ENCODE measurements at places on chromosomes 7 and 10.

GRCh38 chr10:59910867-59911266, 4.5 kb upstream of the CCDC6 start:
- DNase-seq, result no peak

DNA sequence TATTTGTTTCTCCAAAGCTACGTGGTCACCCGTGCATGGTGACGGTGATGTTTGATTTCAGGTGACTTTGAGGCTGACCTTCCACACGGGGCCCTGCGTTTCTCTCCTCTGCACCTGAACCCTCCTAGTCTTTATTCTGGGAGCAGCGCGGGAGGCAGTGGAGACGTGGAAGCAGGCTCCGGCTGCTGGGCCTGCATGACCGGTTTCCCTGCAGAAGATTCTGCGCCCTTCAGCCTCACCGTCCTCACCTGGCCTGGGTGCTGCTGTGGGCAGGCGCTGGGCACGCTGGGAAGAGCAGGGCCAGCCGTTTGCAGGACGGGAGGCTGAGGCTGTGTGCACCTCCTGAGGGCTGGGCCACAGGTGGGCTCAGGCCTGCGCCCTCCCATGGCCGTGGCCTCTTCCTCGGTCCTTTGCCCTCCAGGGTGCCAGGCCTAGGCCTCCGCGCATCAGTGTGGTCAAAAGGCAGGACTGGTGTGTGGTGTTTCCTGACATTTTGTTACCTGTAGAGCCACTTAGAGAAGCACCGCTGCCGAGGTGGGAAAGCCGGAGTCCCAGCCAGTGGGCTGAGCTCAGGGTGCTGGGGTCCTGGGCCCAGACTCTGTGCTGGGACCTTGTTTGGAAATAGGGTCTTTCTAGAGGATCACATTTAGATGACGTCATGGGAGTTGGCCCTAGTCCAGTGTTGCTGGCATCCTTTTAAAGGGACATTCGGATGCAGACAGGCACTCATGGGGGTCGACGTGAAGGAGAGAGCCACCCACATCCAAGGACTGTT, 478.3 kb downstream of the DNAJB6 start:
- DNase-seq, result no peak

GRCh38 chr7:7563813-7564212, 2.9 kb upstream of the MIOS start:
- DNase-seq, result no peak

DNA sequence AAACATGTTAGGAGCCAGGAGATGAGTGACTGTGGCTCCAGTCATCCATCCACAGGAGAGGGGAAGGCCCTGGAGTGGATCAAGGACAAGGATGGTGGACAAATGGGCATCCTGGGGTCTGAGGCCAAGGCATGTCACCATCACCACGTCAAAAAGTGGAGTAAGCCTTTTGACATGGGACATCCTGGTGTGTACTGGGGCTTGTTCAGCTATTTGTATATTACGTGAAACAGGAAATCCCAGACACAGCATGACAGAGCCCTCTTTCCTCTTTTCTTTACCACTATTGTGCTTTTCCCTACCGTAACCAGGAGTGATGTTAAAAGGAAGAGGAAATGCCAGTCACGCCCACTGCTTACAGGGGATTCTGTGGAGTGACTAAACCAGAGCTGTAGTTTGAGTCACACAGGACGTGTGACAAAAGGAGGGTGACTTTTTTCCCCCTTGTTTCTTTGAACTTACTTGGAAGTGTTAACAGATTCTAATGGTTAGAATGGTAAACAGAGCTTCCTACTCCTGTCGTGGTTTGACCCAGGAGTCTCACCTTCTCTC, 15.4 kb downstream of the ACSL5 start:
- peak; percentile 53 for DNase-seq

GRCh38 chr10:127159648-127160245, 36.6 kb downstream of the INSYN2A start:
- DNase-seq, result no peak

DNA sequence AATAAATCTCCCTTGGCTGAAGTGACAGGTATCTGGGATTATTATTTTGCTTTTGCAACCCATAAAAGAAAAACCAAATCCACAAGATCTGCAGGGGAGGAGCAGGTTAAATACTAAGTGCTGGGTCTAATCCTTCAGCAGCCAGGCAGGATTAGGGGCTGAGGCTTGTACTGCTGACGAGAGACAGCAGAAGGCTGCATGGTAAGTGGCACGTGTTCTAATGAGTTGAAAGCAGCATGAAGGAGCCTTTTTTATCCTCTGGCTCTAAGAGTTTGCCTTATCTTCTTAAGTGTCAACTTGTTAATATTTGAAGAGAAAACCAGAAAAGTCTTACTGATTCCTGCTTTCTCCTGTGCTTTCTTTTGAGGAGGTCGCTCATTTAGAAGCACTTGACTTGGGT, 50.0 kb downstream of the LYZL2 start:
- no peak for DNase-seq

DNA sequence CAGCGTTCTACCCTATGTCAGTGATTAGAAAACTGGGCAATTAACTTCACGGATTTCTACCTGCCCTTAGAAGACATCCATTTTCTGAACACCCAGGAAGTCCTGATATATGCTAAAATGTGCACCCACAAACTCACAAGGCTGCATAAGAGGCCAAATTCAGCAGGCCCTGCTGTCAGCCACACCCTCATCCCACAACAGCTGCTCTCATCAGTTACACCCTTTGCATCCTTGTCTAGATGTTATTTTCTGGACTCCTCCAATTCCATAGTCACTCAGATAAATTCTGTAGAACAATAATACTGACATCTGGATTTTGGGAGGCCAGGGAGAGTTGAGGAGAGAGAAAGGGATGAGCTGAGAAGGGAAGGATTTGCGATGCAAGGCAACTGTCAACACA, 208.9 kb downstream of the TAX1BP1 start:
- DNase-seq, result no peak

DNA sequence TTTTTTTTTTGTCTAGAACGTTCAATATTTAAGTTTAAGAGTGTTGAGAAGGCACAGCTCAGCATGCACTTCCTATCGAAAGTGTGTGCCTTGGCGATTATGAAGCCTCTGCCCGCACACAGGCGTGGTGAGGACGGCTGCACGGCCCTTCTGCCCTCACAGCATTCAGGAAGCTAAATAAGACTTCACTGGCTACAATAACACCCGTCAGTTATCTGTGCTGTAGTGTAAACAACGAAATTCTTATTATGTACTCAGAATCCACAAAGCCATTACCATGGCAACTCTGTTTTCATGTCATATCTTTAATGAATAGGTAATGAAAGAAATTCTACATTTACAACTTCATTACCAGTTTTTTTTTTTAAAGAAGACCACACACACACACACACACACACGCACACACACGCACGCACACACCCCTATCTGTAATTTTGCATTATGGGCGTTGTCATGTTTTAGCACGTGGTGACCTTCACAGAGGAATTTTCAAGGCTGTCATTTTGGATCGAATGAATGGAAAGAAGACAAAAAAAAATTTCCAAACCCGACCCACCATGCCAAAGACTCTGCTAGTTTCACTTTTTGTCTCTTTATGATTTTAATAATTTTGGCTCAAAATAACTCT, 254.8 kb upstream of the CTBP2 start:
- no peak for DNase-seq

DNA sequence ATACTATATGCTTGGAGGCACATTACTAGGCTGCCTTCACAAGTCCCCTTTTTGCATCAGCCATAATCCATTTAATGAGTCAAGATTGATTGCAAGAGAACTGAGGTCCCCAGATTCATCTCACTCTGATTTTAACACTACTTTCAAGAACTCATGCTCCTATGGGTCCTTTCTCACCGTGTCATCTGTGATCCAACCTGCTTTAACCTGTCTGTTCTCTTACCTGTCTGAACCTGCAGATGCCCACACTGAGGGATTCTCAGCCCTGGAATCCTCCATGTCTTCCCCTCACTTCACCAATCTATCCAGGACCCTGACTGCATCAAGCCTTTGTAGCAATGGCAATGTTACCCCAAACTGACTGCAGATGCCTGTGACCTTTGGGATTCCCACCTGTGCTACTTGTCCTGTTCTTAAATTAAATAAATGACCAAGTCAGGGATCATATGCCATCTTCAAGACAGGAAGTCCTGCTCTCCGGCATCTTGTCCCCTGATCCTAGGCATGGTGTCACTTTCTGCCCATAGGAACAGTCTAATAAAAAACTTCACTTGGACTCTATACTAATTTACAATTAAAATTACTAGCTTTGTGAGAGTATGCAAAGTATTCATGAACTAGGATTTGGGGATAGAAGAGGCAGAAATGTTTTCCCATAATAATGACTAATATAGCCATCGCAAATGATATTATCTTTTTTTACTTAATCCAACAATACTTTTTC, 25.9 kb upstream of the GOT1 start:
- no peak for DNase-seq

DNA sequence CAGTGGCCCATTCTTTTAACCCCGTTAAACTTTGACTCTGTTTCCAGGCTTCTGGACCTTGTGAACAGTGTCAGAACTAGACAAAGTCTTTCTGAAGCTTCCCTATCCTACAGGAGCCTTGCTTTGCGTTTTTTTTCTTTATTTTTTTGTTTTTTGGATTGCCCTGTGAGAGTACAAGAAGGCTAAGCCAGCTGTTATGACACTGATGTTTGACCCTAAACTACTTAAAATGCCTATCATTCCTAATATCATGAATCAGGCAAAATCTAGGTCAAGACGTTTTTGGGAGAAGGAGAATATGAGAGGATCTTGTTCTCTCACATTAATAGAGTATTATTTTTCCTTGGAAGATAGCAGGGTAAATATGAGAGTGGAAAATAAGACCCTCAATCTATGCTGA, 79.8 kb downstream of the EPDR1 start:
- no peak for DNase-seq

GRCh38 chr7:26813432-26813831, 51.0 kb downstream of the SKAP2 start:
- DNase-seq, result no peak

GRCh38 chr7:8175929-8176369, 86.0 kb downstream of the ICA1 start:
- peak; percentile 8 for DNase-seq

DNA sequence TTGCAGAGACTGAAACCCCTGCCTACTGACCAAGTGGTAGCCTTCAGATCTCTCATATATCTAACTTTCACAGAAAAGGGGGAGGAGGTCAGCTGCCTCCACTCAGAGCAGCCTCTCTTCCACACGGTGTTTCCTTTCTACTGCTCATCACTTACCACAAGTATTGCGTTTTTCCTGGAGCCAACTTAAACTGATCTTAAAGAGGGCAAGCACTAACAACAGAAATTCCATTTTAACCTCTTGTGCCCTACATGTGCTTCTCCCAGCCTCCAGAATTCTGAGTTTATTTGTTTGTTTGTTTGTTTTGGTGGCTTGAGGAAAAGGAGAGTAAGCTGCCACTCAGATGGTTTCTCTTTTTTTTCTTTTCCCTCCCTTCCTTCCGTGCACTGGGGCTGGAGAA, 19.1 kb downstream of the SKIDA1 start:
- DNase-seq, result no peak

GRCh38 chr7:18408461-18408860, 87.1 kb upstream of the HDAC9 start:
- no peak for DNase-seq

DNA sequence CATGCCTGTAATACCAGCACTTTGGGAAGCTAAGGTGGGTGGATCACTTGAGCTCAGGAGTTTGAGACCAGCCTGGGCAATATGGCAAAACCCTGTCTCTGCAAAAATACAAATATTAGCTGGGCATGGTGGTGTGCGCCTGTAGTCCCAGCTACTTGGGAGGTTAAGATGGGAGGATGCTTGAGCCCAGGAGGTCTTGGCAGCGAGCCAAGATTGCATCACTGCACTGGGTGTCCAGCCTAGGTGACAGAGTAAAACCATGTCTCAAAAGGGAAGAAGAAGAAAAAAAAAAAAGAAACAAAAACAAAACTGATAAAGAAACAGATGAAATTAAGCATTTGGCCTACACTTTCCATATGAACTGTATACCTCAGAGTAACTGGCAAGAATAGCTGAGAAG, 319.2 kb downstream of the PARD3 start:
- no peak for DNase-seq
